ENCODE measurements at places on chromosomes 3 and 15. TPM values are rescaled to one million over a fixed set of nuclear protein-coding genes. Genes with fewer than 3 reads are reported as not detected.

Gene FAM227B
- total RNA-seq = 8.6 TPM

GRCh38 chr15:43204016-43204901 is 16.6 kb downstream of the EPB42 start:
- DNase-seq = peak; percentile 48

Gene CYP1A1
- 0.17 TPM for total RNA-seq

Gene ANKDD1A
- total RNA-seq = 5.9 TPM
